ENCODE measurements at places on chromosomes 4 and X.

DNA sequence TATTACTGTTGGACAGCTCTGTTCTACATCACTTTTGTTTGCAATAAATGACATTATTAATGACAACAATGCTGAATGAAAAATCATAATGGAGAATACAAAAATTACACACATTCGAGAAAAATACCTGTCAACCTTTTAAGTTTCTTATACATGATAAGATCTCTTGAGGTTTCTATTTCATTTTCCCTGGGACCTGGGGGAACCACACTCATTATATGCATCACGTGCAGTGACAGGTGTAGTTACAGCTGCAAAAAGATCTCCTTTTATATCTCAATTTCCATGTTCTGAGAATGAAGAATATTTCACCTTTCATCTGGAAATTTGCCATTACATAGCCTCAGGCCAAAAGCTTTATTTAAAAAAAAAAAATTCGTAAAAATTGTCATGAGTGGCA, 1347.0 kb upstream of the AGA start:
- DNase-seq: no peak

- no peak for DNase-seq
Measured at GRCh38 chr4:31041853-31042252, 321.7 kb downstream of the PCDH7 start.

DNA sequence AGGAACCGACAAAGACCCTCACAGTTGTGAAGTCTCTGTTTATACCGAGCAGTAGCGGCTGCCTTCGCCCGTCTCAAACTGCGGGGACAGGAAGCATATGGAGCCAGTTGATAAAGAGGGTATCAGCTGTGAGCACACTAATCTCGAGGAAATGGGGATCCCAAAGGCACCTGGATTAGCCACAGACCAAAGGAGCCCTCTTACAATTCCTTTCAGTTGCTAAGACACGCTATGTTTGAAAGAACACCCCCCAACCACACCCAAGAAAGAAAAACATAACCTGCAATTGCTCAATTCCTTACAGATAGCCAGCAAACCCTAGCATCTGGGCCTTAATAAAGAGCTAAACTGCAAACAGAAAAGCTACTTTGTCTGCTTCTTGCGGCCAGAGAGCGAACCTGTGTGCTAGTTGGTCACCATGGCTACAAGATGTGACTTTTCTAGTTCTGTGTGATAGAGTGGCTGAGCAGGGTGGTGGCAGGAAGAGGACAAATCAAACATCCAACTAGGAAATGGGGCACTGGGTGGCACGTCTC, 23.3 kb upstream of the CHRNA9 start:
- DNase-seq: peak; percentile 18

DNA sequence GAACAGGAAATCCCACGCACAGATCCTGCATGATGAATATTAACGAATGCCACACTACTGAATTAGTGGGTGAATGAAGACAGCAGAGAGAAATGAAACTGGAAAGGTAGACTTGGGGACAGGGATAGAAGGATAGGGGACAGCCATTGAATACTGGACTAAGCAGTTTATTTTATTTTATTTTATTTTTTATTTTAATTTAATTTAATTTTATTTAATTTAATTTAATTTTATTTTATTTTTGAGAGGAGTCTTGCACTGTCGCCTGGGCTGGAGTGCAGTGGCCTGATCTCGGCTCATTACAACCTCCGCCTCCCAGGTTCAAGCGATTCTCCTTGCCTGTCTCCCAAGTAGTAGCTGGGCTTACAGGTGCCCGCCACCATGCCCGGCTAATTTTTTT, 385.2 kb downstream of the GPAT3 start:
- no peak for DNase-seq

DNA sequence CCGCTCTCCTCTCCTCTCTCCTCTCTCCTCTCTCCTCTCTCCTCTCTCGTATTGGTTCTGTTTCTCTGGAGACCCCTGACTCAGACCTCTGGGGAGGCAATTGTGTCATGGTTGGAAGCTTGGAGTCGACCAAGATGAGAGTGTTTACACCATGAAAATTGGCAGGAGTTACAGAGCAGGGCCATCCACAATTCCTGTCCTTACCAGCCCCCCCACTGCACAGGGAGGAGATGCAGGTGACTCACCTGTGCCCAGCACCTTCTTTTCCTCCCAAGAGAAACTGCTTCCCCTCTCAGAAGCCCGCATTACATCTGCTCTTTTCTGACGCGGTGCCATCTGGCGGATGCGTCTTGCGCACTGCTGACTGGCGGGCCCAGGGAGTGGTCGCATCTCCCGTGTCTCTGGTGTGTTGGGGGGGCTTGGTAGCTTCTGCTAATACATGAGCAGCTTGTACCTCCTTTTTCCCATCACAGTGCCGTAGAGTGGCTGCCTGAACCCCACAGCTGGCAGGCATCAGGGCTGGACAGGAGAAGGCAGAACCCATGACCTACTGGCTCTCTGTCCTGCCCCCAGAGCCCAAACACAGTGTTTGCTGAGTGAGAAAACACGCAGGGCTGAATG, 31.4 kb upstream of the GPR78 start:
- DNase-seq: no peak

- no peak for DNase-seq
Measured at GRCh38 chr4:143668930-143669552, 31.4 kb downstream of the FREM3 start.

- DNase-seq: peak; percentile 1
Measured at GRCh38 chr4:183011213-183011907, 87.7 kb upstream of the WWC2 start.

- DNase-seq: no peak
Measured at GRCh38 chr4:62474802-62475201, 1274.7 kb downstream of the ADGRL3 start.

DNA sequence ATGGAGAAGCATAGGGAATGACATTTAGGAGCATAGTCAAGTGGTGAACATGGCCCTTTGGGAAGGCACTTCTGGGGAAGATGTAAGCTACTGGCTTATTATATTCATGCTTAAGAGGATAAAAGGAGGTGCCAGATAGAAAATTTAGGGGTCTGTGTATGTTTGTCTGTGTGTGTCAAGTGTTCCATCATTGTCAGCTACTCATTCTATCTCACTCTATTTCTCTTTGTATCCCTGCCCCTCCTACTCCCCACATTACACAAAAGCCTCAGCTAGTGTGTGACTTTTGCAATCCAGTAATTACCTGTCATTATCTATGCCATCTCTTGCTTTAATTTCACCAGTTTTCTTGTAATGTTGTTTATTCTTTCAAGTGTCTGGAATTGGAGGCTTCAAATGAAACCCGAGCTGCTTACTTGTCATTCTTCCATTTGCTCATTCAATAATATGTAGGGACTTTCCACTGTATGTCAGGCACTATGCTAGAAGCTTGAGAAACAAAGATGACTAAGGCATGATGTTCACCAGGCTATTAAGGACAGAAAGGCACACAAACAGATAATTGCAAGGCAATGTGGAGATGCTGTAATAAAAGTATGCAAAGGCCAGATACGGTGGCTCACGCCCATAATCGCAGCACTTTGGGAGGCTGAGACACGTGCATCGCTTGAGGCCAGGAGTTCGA, 229.8 kb upstream of the TEX13C start:
- peak; percentile 58 for DNase-seq
